ENCODE measurements at places on chromosomes 6 and 20.

DNA sequence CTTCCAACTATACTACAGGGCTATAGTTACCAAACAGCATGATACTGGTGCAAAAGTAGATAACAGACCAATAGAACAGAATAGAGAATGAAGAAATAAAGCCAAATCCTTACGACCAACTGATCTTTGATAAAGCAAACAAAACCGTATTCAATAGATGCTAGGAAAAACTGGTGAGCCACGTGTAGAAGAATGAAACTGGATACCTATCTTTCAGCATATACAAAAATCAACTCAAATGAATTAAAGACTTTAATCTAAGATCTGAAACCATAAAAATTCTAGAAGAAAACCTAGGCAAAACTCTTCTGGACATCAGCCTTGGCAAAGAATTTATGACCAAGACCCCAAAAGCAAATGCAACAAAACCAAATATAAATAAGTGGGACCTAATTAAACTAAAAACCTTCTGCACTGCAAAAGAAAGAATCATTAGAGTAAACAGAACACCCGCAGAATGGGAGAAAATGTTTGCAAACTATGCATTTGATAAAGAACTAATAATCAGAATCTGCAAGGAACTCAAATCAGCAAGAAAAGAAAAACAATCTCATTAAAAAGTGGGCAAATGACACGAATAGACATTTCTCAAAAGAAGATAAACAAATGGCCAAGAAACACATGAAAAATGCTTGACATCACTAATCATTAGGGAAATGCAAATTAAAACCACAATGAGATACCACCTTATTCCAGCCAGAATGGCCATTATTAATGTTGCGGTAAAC is 109.8 kb downstream of the TAF4 start:
- no peak for DNase-seq

- no peak for DNase-seq
These were observed 19.8 kb downstream of the KCNB1 start for GRCh38 chr20:49462626-49463025.

DNA sequence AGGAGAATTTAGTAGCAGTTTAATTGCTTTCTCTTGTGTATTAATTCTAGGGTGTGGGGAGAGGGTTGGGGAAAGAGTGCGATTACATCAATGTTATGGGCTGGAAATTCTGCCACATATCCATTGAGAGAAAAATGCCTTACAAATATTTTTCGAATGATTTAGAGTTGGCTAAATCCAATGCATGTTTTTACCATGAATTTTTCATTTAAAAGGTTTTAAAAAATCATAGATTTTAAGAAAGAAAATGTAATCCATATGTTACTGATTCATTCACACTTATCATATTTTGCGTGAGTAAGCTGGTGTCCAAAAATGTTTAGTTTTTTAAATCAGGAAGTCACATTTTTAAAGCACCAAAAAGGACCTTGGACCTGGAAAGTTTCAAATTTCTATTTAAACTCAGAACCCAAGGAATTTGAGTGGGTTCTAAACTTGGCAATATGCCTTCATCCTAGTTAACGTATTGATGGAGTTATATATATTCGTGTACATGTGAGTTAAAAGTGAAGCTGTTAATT is 627.4 kb upstream of the CITED2 start:
- peak; percentile 90 for DNase-seq

- DNase-seq: no peak
These were observed 13.5 kb upstream of the SLC22A1 start for GRCh38 chr6:160108077-160108476.

DNA sequence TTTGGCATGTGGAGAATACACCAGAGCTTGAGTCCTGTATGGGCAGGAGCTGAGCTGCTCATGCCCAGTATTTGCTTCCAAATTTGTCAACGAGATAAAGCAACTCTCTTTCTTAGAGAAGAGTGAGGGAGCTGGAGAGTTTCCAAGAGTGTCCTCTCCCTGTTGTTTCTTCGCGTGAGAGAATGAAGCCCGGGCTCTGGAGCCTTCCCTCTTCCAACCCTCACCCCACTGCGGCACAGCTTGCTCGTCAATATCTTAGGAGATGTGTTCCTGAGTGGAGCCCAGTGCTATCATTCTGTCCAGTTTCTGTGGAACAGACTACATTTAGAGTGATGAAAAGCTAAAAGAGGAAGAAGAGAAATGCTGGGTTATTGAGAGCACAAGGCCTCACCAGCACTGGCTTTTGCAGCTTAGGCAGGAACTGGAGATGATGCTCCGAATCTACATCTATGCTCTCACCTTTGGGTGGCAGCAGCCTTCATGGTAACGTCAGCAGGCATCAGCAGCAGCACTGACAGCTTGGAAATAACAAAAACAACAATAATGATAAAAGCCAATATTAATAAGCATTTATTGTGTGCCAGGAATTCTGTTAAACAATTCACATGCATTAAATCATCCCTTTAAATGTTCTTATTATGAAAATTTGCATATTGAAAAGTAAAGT is 66.5 kb upstream of the TFB1M start:
- DNase-seq: no peak

DNA sequence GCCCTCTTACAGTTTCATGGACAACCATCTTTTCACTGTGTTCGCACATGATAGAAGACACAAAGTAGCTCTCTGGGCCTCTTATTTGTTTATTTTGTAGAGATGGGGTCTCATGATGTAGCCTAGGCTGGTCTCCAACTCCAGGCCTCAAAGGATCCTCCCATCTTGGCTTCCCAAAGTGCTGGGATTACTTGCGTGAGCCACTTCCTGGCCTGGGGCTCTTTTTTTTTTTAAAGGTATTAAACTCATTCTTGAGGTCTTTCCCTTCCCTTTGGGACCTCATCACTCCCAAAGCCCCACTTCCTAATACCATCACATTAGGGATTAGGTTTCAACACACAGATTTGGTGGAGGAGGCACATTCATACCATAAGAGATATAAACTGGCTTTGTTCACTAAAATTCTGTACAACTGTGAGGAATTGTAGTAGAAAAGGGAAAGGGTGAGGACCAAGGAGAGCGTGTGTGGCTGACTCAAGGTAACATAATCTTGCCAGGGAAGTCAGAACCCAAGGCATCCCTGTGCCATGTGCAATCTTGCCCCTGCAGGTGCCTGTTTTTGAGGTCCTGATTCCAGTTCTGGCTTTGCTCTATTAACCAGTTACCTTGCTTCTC is 45.5 kb downstream of the EIF2S2 start:
- DNase-seq: peak; percentile 51

DNA sequence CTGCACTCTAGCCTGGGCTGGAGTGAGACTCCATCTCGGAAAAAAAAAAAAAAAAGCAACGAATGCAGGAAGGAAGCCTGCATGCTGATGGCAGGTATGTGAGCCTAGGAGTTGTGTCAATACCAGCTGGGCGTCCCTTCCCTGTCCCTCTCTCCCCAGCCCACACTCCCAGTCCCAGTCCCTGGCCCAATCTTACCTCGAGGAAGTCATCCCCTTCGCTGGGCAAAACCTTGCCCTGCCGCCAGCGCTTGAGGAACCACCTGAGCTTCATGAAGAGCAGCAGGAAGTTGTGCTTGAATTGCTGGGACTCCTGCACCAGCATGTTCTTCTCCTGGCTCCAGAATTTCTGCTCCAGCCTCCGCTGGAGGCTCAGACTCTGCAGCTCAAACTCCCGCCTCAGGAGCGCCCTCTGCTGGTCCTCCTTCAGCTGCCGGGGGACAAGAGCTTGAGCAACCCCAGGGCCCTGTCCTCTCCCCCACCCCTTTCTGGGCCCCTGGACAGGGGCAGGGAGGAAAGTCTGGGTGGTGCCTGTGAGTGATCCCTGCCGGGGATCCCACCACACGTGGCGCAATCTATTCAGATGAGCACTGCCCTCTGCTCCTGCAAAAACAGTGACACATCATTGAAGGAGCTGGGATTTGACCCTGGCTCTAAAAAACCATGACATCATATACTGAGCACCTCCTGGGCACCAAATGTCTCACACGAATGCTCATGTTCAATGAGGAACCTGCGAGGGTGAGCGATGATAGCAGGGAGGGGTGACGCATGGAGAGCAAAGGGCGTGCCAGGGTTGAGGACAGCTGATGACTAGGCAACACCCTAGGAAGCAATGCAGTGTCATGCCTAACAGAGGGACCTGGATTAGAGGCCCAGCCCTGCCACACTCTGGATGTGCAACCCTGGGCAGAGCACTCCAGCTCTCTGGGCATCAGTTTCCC is 35.0 kb upstream of the DSN1 start:
- DNase-seq: peak; percentile 5

- peak; percentile 72 for DNase-seq
These were observed 41.5 kb downstream of the MAN1A1 start for GRCh38 chr6:119308048-119308570.

- no peak for DNase-seq
These were observed 410.2 kb downstream of the CDC5L start for GRCh38 chr6:44797746-44798145.

GRCh38 chr6:133891927-133892812 is 3.3 kb downstream of the TCF21 start:
- no peak for DNase-seq

- DNase-seq: no peak
These were observed 79.2 kb upstream of the MPC1 start for GRCh38 chr6:166461821-166462460.

- no peak for DNase-seq
These were observed 277.7 kb upstream of the JARID2 start for GRCh38 chr6:14968056-14968637.

- no peak for DNase-seq
These were observed 124.7 kb downstream of the PREX1 start for GRCh38 chr20:48703107-48703506.

DNA sequence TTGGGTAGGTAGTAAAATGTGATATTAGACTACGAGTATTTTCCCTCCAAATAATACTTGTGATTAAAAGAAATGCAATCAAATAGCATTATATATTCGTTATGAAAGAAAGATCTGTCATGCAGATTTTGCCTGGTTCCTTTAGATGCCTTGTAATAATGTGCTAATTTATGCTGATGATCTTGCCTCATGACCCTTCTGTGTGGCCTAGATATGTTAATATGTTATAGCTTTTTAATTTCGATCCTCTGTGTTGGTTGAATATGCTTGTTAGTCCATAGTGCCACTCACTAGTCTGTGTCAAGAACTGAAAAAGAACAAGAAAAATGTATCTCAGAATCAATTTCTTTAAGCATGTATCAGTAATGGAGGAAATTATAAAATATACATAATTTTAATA is 31.9 kb downstream of the CDKAL1 start:
- no peak for DNase-seq

- DNase-seq: no peak
These were observed 1.8 kb downstream of the GJA1 start for GRCh38 chr6:121436960-121437850.

GRCh38 chr6:41519745-41520699 is 26.2 kb upstream of the FOXP4 start:
- no peak for DNase-seq

GRCh38 chr20:46210672-46211330 is 92.7 kb downstream of the CD40 start:
- DNase-seq: no peak

DNA sequence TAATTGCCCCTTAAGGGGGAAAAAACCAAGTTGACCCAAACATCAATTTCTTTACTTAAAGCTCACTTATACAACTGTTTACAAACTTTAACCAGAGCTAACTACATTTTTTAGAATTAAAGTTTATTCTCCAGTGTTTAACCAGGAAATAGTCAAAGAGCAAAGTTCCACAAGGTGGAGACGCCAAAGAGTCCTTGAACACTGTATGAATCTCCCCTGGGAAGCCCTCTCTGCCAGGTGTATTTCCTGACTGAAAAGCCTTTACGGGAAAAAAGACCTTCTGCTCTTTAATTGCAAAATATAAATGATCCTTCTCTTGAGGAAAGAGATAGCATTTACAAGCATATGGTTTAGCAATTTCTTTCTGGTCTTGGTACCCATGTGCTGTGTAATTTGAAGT is 36.2 kb downstream of the BTBD9 start:
- no peak for DNase-seq

DNA sequence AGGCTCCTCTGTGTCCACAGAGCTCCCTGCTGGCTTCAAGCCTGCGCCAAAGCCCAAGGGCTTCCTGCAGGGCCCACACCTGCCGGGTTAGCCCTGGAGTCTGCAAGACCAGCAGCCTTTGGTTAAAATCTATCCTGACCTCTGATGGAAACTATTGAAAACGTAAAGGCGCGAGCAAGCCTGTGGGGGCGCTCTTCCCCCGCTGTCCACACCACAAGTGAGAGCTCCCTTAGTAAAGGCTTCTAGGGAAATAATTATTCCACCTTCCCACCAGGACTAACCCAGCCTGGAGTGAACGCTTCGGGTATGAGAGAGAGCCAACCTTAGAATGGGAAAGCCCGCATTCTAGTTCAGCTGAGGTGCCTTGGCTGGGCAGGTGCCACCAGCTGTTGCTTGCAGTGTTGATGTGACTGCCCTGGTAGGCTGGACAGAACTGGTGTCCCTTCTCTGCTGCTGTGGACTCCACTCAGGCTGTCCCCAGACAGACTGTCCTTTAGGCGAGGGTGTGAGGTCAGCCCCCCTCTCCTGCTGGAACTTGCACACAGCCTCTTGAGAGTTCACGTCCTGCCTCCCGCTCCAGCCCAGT is 68.7 kb downstream of the SYTL3 start:
- no peak for DNase-seq

- no peak for DNase-seq
These were observed 339.8 kb downstream of the HTR1B start for GRCh38 chr6:77123527-77123926.

DNA sequence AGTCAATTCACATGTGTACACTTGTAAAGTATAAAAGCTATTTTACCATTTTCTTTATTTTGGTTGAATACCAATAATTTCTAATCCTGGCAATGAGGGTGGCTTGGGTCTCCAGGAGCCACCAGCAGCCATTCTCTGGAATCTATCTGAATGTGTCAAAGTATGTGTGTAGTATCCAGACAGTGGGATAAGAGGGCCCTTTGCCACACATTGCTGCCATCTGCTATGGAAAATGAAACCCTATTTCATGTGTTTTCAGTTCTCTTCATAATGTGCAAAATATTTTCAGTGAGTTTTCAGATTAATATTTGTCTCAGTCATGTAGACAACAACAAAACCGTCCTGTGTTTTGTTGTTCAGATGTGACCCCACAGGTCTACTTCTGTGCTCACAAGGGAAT is 46.3 kb downstream of the CDYL start:
- no peak for DNase-seq

- DNase-seq: no peak
These were observed 98.1 kb upstream of the THEMIS start for GRCh38 chr6:127998985-127999384.

DNA sequence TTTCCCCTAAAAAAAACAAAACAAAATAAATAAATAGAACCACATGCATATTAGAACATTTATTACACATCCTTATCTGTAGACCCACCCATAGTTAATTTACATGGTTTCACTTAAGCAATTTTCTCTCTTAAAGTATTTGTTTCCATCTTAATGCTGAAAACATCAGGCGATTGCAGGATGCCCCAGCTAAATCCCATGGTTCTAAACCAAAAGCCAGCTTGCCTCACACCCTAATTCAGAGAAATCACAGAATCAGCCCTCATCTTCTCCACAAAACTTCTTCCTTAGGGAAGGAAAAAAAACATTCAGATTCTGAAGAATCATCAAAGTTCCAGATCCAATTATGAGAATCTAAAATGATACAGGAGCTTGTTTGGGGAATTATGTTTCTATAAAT is 67.6 kb upstream of the MTHFD1L start:
- DNase-seq: no peak

All from fibroblast of skin of left quadriceps (primary cell).